Lung (tissue), 17 donors: ENCODE measurements at places on chromosomes 3 and 15. TPM values are rescaled to one million over a fixed set of nuclear protein-coding genes. Genes with fewer than 3 reads are reported as not detected.

GRCh38 chr3:119652306-119653033 lies 7.9 kb downstream of the POPDC2 start:
- DNase-seq = no peak

MGLL gene
- 67.0 TPM for total RNA-seq

GRCh38 chr15:36924034-36924433 lies 176.3 kb downstream of the MEIS2 start:
- peak; percentile 29 for DNase-seq

GRCh38 chr3:23668430-23668904 lies 137.3 kb upstream of the UBE2E1 start:
- no peak for DNase-seq
